NCI-H460 (cell line): ENCODE measurements at places on chromosomes 12 and 14. TPM values are rescaled to one million over a fixed set of nuclear protein-coding genes. Genes with fewer than 3 reads are reported as not detected.

Gene SLC25A21
- 1.7 and 2.0 TPM in 2 replicates for total RNA-seq

DNA sequence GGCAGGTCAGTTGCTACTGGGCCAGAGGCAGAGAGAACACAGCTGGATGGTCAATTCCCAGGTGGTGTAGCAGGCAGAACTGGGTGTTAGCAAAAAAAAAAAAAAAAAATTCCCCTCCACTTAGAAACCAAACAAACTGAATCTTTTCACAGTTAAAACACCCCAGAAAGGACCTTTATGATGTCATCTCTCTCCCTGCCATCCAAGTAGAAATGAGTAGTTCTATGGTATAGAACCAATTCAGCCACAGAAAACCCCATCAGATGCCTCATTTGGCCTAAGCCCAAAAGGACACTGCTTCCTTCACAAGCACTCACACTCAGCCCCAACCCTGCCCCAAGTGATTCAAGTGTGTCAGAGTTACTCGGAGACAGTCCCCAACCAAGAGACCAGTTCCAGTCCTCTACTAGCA lies 230.8 kb downstream of the DPF3 start:
- no peak for DNase-seq

GRCh38 chr12:120685522-120685921 lies 1.4 kb upstream of the MLEC start:
- DNase-seq: no peak

DNA sequence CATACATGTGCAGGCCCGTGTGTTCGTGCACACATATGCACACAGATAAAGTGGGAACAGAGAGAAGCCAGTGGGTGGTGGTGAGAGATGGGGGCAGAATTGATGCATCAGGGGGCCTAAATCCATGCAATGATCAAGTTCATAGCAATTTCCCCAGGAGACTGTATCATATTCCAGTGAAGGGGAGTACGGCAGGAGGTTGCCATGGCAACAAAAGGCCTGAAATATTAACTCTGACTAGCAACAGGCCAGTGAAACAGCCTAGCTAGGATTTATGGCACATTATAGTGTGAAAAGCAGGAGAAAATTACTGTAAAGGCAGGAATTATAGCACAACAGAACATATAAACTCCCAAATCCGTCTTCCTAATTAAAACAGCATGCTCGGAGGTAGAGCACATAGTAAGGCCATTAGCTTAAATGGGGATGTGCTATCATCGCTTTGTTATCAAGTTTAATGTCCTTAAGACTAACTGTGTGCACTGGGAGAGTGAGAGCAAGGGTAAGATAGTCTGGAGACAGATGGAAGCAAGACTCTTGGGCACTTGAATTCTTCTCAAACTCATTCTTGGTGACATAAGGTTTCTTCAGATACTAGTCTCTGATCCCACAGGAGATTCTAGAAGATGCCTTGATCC lies 806.3 kb downstream of the DIO2 start:
- DNase-seq: no peak

DNA sequence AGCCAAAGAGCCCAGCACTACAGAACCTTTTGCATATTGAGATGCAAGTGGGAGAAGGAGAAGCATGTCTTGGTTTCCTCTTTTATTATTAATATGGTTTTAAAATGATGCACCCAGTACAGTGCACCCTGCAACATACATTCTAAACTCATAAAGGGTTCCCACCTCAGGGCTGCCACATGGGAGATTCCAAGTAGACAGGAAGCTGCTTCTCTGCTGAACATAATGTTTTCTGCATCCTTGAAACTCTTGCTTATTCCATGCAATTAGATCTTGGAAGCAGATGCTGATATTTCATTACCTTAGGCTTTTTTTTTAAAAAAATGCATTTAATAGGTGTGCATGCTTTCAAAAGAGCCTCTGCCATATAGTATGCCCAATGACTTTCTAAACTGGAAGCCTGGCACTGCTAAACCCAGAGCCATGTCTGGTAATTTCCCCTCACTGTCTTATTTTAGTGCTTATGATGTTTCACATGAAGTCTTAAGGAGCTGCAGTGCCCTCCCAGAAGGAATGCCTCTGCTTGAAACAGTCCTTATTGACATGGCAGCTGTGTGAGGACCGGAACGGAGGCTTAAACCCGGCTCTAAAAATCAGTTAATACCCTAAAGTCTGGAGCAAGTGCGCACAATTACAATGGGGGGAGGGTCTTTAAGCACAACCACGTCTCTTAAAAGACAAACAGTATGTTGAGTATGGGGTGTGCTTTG lies 2.0 kb upstream of the SIX1 start:
- DNase-seq: no peak

GRCh38 chr14:56810147-56810719 lies at the start of gene OTX2:
OTX2 (minus strand) TSS chr14:56810479; CDS start chr14:56805456, 5,023 bp downstream.
- no peak for DNase-seq

DNA sequence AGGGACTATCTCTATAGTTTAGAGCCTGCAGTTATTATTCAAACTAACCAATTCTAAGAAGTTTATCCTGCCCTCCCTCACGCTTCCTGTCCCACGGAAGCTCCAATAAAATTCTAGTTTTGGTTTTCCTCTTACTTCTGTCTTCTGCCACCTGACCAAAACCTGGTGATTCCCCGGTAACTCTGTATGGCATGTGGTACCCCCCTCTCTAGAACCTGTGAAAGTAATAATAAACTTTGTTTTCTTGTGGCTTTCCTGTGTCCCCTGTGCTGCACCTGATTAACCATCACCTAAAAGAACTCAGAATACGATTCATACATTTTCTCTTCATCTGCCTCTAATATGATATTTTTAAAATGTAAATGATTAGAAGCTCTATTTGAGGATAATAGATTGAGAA lies 379.8 kb downstream of the APAF1 start:
- DNase-seq: no peak
